Astrocyte of the cerebellum (primary cell): ENCODE measurements at places on chromosomes 4 and X.
A peak's percentile ranks its signal among the peaks of the same experiment; 100 is the strongest.

- DNase-seq, result no peak
These were observed 1746.4 kb upstream of the PCDH7 start for GRCh38 chr4:28973587-28974350.

DNA sequence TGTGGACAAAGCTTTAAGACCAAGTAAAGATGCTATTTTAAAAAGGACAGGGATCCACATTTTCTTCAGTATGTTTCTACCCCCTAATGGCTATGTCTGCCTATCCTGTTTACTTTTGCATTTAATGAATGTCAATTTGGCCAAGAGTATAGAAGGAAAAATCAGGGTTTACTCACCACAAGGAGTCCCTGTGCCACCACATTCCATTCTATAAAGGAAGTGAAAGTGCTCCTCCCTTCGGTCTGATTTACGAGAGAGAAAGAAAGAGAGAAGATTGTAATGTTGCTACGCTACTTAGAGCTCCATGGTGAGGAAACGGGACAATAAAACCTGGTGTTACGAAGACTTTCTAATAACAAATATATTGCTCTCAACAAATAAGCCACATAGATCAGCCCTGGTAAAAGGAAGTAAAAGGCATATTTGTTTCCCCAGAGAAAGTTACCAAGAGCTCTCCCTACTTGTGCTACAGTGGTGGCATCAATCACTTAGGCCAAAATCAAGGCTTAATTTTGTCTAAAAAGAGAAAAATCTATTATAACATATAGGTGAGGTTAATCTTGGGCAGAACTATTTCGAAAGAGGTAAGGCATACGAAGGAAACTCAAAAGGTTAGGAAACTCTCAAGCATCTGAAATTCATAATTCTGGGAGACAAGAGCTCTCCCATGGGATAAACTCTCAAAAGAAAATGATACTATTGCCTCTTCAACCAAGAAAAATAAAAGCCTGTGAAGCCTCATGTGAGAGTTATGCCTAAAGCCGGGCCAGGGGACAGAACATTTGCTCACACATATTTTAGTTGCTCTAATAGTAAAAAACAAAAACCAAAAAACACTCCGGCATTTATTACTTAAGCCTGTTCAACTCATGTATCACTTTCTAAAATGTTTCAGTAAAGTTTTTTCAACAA, 29.5 kb downstream of the TAPT1 start:
- DNase-seq, result peak; percentile 70

GRCh38 chr4:7213807-7214206, 21.5 kb downstream of the SORCS2 start:
- DNase-seq, result no peak

DNA sequence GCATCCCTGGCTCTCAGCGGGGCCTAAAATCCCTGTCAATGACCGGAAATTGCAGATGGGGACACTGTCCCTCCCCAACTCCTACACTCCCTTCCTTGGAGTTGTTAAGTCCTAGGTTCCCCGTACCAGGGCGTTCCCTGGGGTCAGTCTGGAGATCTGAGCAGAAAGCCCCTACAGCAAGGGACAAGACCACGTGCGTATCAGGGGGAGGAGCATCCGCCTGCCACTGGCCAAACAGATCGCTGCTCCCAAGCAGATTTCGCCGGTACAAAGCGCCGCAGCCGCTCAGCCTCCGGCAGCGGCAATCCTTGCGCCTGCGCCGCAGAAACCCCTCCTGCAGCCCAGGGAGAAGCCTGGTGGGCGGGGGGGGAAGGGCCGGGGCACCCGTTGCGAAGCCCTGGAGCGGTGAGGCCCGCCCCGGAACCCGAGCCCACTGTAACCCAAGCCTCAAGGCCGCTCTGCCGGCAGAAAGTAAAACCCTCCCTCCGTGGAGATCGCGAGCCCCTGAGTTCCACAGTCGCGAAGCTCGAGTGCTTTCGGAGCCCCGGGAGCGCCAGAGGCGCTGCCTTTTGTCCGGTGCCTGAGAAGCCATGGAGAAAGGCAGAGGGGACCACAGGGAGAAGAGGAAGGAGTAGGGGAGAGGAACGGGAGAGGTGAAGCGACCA, 2.7 kb downstream of the CRMP1 start:
- DNase-seq, result no peak

DNA sequence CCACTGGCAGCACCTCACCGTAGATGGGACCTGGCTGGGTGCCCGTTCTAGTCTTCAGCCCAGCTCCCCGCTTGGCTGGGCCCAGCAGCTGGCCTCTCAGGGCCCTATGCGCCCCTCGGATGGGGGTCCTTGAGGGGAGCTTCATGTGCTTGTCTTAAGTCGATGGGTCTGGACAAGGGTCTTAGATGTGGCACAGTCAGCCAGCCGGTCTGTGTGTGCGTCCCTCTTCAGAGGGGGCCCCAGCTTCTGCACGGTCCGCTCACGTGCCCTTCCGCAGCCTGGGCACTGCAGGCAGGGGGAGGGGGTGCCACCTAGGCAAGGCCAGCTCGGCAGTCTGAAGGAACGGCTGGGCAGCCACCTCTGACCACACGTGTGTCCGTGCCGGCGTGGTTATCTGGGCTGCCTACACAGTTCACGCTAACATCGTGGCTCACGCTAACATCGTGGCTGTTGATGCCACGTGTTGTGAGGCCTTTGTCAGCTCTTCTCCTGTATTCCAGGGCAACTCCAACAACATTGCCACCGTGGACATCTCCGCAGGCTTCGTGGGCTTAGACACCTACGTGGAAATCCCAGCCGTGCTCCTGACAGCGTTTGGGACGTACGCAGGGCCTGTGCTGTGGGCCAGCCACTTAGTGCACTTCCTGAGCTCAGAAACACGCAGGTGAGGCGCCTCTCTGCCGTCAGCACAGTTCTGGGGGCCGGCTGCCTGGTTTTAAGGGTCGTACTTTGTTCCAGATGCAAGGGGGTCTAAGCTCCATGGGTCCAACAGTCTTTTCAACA, 34.5 kb downstream of the PIGG start:
- DNase-seq, result no peak

GRCh38 chrX:43559644-43560043, 96.5 kb upstream of the MAOA start:
- peak; percentile 12 for DNase-seq

DNA sequence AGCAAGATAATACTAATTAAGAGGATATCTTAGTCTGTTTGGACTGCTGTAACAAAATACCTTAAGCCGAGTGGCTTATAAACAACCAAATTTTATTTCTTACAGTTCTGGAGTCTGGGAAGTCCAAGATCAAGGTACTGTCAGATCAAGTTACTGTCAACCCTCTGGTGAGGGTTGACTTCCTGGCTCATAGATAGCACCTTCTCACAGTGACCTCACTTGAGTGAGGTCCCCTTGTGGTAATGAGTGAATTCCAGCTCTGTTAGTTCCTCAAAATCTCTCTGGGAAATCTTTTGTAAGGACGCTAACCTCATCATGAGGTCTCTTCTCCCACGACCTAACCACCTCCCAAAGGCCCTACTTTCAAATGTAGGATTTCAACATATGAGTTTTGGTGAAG, 36.9 kb upstream of the ADGRA3 start:
- DNase-seq, result no peak

GRCh38 chrX:48648336-48648751, 35.3 kb upstream of the WAS start:
- DNase-seq, result peak; percentile 33

GRCh38 chr4:5956285-5957021, 61.8 kb downstream of the C4orf50 start:
- DNase-seq, result no peak

DNA sequence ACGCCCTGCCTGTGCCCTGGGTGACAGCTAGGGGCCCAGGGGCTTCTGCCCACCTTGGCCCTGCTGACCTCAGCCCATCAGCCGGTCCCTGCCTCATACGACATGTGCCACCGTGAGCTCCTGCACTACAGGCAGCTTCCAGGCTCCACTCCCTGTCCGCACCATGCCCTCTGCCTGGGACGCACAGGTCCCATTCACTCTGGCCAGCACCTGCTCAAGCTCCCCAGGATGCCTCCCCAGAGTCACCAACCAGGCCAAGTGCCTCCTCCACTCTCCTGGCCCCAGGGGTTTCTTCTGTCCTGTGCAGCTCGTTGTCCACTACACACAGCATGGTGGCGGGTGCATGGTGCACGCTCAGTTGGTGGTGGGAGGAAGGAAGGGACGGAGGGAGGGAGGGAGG, 20.2 kb upstream of the MRFAP1 start:
- no peak for DNase-seq

DNA sequence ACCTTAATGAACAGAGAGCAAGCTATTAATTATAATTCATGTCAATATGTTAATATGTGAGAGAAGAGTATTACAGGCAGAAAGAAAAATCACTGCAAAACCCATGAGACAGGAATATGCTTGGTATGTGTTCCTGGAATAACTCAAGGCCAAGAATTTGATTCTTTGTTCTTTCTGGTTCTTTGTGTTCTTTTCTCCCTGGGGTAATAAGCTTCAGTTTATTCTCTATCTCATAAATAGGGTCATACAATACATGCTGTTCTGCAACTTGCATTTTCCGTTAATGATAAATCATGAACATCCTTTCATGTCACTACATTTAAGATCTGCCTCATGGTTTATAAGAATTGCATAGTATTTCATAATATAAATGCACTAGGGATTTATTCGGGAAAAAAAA, 16.8 kb upstream of the THOC2 start:
- DNase-seq, result no peak

DNA sequence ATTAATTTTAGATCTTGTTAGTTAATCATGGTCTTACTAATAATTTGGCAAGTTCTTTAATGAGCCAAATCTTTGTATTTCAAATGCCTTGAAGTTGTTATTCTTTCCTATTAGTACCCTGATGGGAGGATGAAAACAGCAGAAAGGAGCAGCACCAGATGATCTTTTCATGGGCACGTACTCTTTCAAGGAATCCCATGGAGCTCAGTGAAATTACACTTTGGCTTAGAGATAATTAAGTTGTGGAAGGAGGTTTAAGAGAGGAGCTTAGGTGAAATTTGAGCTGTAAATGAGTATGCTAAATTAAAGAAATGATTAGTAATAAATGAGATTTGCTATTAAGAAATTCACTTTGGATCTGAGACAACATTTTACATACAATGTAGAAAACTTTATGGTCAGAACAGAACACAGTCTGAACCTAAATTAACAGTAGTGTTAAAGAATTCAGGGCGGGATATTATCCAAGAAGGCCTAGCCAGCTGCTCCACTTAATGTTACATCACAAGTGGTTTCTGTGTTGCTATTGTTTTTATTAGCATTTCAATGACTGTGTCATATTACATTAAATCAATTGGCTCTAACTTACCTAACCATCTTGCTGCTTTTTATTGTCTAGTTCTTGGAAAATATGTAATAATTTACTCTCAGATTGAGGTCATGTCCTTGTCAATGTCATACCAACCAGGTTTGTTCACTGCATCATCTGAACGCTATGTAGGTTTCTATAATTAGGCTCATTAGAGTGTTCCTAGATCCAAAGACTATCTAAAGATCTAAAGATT, 3.9 kb downstream of the MTHFD2L start:
- DNase-seq, result no peak

GRCh38 chr4:87116231-87116630, 104.2 kb downstream of the KLHL8 start:
- DNase-seq, result no peak

DNA sequence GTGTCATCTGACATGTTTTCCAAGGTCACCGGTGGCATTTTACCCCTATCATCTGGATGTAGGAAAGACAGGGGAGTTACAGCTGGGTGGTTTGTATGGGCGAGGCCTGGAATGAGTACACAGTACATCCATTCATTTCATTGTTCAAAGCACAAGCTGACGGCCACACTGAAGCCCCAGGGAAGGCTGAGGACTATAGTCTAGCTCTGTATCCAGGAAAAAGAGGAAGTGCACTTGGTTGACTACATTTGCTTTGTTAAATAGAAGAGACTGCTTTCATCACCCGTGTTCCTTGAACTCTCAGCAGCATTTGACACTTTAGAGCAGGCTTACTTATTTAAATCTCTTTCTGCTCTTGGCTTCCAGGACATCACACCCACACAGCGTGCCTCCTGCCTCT, 1041.0 kb upstream of the TENM3 start:
- no peak for DNase-seq

DNA sequence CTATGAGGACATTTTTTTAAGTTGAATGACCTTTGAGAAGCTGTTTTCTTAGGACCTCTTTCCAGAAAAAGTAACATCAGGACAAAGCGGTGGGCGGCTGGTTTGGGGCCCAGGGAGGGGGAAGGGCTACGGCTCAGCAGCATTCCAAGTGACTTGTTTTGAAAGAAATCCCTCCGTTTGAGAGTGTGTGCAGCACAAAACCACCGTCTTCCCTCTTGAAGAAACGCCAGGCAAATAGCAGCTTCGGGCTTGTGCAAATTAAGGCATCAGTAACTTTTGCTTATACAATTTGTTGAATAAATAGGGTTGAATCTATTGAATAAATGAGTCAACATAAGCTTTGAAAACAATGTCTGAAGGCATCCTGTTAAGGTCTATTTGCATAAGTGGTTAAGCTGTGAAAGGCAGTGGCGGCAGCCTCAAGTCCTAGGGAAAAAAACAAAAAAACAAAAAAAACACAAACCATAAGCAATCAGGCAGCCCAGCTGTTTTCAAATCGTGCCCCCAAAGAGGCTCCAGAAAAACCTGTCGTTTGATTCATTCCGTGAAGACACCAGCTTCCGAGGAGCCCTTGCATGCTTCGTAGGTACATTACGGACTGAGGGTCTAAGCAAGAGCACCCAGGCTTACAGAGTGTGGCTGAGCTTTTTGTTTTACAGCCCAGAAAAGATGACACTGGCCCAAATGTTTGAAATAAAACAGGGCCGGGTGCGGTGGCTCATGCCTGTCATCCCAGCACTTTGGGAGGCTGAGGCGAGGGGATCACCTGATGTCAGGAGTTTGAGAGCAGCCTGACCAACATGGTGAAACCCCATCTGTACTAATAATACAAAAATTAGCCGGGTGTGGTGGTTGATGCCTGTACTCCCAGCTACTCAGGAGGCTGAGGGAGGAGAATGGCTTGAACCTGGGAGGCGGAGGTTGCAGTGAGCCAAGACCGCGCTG, 103.7 kb downstream of the CRLF2 start:
- no peak for DNase-seq

- peak; percentile 0 for DNase-seq
These were observed 841.6 kb upstream of the AADAT start for GRCh38 chr4:170931321-170931720.

DNA sequence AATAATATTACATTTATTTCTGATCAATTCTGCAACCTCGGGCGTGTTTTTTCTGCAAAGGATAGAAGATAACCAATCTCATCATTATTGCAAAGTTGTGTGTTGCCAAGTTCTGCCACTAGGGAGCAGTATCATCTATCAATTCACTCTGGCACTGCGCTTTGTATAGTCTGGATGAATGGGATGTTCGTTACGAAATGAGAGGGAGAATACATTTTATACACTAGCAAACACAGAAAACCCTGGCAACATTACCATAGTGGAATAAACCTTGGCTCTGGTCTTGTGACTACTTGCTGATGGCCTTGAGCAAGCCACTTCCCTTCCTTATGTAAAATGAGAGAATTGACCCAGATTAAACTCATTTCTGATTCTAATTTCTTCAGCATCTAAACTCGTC, 97.5 kb upstream of the ZNF518B start:
- DNase-seq, result peak; percentile 56

GRCh38 chrX:111914398-111915090, 38.6 kb downstream of the TRPC5OS start:
- DNase-seq, result no peak
